ENCODE measurements at places on chromosomes 12 and 14.
A peak's percentile ranks its signal among the peaks of the same experiment; 100 is the strongest.

GRCh38 chr12:115353467-115353866 lies 669.5 kb upstream of the TBX3 start:
- DNase-seq, result no peak

DNA sequence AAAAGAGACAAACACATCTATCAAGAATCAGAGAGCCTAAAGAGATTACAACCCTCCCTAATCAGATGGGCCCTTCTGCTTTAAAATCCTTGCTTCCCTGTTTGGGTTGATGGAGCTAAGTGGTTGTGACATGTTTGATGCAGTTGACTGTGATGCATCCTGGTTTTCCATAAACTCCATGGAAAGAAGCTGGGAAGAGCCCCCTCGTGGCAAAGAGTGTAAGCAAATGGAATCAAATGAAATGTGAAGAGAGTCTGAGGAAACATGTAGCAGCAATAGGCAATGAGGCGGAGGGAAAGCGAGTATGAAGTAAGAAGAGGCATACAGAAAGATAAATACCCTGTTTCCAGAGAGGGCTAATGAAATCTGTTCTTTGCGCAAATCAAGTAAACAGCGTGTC lies 70.4 kb upstream of the SLCO1C1 start:
- no peak for DNase-seq

DNA sequence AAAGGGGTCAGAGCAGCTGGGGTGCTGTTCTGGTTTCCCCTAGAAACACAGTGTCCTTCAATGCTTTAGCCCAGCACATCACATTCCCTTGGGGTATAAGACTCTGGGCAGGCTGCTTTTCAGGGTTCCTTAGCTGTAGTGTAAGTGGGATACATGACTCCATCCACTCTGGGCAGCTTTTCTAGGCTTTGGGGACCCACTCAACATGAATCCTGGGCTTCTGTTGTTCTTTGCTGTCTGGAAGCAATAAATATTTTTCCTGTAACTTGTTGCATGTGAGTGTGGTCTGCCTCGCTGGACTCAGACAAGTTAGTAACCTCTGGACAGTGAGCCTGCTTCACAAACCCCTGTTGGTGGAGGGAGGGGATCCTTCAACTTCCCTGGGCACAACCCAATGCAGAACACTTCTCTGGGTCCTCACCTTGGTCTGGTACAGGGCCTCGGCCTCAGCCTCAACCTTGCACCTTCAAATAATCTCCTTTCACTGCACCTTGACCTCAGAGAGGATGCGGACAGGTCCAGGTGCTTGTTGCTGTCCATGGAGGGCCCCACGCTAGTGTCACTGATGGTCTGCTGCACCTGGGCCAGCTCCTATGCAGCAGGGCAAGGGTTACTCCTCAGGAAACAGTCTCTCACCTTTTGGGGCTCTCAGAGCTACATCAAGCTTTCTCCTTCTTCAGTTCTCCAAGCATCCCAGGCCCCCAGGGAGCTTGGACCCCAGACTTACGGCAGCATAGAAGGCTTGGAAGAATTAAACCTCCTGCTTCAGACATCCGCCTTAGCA lies 13.5 kb upstream of the KRT73 start:
- no peak for DNase-seq

DNA sequence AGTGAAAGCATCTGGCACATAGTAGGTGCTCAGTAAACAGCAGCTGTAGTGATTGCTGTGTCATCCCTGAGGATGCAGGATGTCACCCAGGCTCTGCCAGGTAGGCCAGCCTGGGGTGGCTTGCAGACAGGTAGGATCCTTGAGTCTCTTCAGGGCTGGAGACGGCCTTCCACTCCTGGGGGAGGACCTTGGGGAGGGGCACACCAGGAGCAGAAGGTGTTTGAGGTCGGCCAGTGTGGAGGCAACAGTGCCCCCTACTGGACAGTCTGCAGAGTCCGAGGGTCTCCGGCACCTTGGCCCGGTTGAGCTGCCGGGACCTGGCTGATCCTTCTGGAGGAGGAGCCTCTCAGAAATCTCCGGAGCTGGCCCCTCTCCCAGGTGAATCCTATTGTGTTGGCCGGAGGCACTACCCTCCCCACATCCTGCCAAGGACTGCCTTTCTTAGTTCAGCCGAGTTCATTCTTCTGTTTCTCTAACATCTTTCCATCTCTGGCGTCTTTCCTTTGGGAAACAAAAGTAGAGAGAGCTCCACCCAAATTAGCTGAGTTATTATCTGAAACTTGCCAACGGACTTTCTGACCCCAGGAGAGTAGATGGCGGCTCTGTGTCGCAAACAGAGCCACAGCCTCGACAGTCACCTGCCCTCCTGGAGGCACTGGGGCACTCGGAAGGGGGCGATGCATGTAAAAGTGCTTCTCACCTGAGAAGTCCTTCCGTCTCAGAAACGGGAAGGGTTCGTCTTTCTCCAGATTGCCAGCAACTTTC lies 41.8 kb upstream of the CLMN start:
- DNase-seq, result peak; percentile 21

DNA sequence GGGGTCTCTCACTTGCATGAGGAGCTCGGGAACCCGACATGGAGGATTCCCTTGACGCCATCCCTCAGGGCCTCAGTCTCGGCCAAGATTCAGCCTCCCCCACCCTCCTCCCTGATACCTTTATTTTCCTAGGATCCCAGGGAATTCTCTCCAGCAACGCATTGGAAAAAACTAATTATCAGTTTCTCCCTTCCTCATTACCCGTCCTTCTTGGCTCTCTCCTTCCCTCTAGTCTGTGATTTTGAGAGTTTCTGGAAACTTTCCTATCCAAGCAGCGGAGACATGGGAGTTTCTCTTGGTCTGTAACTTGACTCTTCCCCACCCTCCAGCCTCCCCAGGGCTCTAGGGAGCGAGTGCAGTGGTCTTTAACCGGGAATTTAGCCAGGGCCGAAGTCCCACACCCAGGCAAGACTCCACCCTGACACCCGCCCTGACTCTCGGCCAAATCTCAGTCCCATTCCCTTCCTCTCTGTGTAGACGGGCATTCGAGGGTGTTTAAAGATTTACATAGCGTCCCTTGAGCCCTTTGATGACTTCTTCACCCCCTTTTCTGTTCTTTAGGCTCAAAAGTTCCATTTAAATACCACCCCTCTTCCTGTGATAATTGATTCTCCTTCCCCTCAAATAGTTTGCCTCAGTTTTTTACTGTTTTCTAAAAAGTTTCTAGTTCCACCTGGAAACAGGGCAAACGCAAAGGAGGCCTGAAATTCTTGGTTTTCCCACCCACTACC lies 6.7 kb downstream of the HOXC5 start:
- no peak for DNase-seq

- DNase-seq, result no peak
These were observed 450 bp downstream of the SINHCAF start for GRCh38 chr12:31325524-31325875.

DNA sequence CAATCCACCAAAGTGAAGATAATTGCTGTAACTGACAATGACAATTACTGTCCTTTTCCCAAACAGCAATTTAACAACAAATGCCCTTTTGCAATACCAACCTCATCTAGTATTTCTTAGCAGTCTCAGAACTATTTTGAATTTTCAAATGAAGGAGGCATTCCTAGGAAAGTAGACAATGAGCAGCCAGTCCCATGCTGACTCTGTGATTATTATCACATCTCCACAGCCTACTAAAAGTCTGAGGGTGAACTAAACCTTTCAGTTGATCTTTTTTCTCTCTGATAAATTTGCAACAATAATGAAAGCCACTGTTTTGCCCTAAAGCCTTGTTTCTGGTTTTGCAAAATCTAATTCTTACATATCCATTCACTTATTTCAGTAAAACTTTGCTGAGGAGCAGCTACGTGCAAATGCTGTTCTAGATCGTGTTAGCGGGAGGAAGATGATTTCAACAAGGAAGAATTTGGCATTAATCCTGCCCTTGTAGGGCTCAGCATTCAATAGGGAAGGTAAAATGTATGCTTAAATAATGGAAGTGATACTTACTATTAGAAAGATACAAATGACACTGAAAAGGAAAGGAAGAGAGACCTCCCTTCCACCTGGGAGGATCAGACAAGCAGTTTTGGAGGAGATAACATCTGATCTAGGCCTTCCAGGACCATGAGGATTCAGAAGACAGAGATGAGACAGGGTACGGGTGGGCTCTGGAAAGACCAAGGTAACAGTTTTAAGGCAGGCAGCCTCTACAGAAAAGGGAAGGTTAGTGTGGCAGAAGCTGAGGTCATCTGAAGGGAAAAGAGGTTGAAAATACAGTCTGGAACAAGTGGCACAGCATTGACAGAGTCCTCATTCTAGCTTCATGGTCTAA lies 47.4 kb downstream of the SLC38A1 start:
- no peak for DNase-seq

GRCh38 chr12:93573552-93574223 lies 1.2 kb downstream of the SOCS2 start:
- no peak for DNase-seq

DNA sequence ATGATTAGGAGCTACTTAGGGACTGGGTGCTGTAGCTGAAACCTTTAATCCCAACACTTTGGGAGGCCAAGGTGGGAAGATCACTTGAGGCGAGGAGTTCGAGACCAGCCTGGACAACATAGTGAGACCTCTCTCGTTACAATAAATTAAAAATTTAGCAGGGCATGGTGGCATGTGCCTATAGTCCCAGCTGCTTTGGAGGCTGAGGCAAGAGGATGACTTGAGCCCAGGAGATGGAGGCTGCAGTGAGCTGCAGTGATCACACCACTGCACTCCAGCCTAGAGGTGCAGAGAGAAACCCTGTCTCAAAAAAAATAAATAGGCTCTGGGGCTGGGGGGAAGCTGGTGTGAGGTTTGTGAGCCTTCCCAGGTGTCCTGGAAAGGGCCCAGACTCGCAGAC lies 97.2 kb downstream of the FBXL14 start:
- no peak for DNase-seq

- DNase-seq, result no peak
These were observed 3.5 kb upstream of the P2RX7 start for GRCh38 chr12:121128908-121129810.

- DNase-seq, result no peak
These were observed 18.0 kb upstream of the SMUG1 start for GRCh38 chr12:54206791-54207190.

DNA sequence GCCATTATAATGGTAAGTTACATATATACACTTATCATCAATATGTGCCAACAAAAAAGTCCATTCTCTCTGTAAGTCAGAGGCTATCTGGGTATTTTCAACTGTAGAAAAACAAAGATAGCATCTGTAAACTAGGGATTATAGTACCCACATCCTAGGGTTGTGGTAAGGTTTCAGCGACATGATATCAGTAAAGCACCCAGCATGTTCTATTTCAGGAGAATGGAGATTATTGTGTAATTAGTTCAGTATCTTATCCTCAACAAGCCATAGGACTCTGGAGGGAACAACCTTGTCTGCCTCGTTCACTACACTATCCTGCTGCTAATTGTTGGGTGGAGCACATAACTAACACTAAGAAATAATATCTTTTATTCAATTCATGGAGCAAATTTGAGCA lies 19.7 kb upstream of the CKAP4 start:
- no peak for DNase-seq

GRCh38 chr12:78457938-78458337 lies 406.6 kb upstream of the SYT1 start:
- no peak for DNase-seq

GRCh38 chr14:63795532-63795931 lies 57.3 kb upstream of the SYNE2 start:
- no peak for DNase-seq

GRCh38 chr14:55514819-55515490 lies 65.1 kb upstream of the KTN1 start:
- no peak for DNase-seq

DNA sequence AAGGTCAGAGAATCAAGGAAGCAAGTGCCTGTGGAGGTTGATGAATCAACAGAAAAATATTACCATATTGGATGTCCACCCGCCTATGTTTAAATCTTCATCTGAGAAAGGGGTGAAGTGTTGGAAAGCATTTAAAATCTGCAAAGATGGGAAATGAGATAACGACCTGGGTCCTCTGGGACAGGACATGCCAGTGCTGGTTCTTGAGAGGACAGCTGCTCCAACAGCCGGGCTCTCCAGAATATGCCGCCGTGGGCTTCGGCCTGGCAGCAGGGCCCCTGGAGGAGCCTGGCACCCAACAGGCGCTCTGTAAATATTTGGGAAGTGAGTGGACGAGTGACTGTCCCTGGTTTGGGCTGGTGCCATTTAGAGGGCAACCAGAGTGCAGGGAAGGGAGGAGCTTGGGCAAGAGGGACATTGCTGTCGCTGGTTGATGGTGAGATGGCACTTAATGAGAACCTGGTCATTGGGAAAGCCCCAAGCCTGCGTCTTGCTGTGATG lies 129.9 kb downstream of the KCNA5 start:
- DNase-seq, result peak; percentile 63

GRCh38 chr14:24096545-24097181 lies 2.6 kb downstream of the PCK2 start:
- DNase-seq, result no peak

DNA sequence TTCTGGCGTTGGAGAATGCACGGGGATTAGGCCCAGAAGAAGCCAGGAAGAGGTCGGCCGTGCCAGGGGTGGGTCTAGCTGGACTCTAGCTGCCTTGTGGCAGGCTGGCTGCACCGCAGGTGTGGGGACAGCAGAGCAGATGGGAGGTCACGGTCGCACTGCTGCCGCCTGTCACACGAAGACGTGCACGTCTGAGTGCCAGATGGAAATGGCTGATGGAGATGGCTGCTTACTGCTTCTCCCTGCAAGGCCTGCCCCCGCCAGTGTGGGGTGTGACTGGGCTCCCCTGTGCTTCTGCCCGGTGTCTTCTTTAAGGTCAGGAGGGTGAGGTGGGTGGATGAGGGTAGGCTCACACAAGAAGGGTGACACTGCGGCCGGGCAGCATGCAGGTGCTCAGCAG lies 79.0 kb downstream of the MOK start:
- DNase-seq, result no peak

GRCh38 chr14:105294142-105294597 lies 6.6 kb downstream of the BRF1 start:
- DNase-seq, result no peak

- no peak for DNase-seq
These were observed 1084.8 kb upstream of the ATXN7L3B start for GRCh38 chr12:73452672-73453469.

- DNase-seq, result no peak
These were observed 358.0 kb downstream of the ATP23 start for GRCh38 chr12:58299371-58299770.

DNA sequence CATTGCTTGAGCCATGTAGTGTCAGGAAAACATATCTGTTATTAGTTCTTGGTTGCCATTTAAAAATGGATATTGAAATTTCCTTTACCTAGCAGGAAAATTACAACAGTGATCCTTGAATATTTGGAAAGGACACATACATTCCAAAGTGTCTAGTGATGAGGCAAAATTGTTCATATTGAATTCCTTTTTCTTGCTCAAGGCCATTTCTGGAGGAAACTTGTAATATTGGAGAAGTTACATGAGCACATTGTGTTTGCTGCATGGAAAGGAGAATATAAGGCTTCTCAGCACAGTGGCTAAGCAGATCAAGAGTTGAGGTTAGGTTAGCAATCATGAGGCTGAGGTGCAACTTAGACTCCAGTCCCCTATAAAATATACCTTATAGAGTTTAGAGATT lies 121.9 kb downstream of the PDE3A start:
- no peak for DNase-seq

Measured in LNCaP clone FGC (cell line).